ENCODE measurements at places on chromosomes 16 and 17.

GRCh38 chr17:44688675-44689476, 700 bp downstream of the CCDC43 start:
- DNase-seq = no peak

DNA sequence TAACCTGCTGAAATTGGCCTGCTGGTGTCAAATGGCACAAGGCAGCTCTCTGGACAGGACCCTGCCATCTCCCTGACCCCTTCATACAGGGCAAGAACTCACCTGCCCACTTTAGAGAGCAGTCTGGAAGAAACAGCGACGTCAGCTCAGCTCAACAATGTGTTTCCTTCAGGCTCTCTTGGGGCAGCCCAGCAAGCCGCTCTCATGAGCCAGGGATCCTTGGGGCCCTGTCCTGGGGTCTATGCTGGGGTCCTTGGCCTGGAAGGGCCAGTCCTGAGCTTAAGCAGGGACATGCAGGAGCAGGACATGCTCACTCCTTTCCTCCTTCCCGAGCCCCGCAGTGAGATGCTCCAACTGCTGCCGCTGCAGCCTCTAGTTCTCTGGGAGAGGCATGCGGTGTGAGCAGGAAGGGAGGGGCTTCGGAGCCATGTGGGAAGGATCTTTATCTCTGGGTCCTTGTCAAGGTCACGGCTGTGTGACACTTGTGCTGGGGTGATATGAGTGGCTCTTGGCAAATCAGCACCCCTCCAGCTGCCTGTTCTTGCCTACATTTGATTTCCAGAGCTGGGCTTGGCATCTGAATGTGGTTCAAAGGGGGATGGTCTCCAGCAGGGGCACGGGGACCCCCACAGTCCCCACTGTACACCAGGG, 3.4 kb downstream of the C1QTNF1 start:
- DNase-seq = no peak

DNA sequence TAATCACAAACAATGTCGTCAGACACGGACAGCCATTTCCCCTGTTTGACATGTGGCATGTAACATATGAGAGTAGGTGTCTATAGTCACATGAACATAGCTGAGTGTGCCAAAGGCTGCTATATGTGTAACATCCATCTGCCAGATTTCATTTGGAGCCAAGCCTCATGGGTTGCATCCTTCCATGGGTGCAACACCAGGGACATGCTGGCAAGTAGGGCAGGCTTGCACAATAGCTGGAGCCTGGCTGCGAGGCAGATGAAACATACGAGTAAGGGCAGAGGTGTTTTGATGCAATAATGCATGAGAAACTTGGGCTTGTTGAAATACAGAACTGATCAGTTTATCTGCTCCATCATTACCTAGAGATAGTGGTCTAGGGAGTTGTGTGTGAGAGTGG, 9.0 kb upstream of the ZNF689 start:
- no peak for DNase-seq

GRCh38 chr17:80940171-80941123, 51.2 kb upstream of the CHMP6 start:
- DNase-seq = no peak

DNA sequence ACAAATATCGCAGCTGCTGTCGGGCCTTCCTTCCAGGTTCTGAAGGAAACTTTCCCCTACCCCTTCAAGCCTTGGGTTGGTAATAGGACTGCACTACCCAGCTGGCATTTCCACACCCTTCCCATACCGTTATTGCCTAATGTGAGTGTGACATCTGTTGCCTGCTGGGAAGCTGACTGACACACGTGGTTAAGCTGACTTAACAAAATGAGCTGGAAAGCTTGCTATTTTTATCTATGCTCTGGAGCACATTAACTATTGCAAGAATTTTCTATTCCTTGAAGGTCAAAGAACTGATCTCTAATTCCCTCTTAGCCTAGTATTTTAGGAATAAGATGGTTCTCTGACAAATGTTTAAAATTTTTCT, 79.5 kb downstream of the PMP22 start:
- no peak for DNase-seq

DNA sequence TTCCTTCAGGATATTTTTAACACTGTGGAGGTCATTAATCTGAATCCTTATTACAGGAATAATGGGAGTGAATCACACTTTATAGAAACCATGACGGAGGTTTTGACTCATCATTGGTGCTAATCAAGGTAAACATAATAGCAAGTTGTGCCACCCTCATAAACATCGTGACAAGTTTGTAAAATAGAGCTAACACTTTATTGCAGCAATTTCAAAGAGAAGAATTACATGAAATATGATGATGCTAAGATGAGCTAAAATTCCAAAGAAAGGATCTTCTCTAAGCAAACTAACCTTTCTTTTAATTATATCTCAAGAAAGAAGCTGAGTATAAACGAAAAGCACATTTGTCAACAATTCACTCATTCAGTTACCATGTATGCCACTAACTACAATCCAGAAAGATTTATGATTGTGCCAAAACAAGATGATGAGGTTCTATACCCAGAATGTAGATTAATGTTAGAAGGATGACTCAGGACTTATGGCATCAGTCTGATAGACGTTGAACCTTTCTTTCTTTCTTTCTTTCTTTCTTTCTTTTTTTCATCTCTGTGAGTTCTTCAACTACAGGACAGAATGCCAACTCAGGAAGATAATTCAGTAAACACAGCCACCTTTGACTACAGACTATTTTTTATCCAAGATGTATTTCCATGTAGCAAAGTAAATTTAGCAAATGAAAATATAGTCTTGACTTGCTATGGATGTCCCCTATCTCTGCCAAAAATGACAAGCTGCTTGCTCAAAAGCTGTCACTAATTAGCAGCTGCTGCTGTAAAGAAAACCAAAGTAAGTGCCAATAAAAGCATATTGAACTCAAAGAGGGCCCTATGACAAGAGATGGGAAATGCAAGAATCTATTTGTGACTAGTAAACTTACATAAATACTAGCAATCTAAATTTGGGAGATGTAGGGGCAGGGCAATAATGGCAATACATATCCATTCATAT, 23.3 kb downstream of the STAT5B start:
- DNase-seq = no peak

DNA sequence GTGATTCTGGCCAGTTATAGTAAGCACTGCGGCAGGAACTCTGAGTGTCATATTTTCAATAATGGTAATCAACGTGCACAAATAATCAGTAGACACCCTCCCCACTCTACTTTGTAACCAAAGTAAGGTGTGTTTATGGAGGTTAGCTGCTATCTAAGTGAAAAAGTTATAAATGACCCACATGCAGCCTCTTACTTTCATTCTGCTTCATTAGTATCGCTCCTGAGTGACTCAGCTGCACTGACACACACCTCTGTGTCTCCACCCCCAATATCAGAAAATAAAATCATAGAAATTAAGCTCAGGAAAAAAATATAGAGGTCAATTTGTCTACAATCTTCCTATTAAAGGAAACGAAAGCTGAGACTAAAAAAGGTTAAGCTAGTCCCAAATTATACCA, 64.1 kb upstream of the TRAP1 start:
- DNase-seq = no peak

All from A673 (cell line).